Keratinocyte (primary cell): ENCODE measurements at places on chromosomes 2 and 18. TPM values are rescaled to one million over a fixed set of nuclear protein-coding genes. Genes with fewer than 3 reads are reported as not detected.

GRCh38 chr2:237090906-237091305, 5.2 kb downstream of the COPS8 start:
- DNase-seq: no peak

- DNase-seq: no peak
Measured at GRCh38 chr2:464562-465309, 176.8 kb upstream of the ALKAL2 start.

- no peak for DNase-seq
Measured at GRCh38 chr2:157662401-157662800, 33.7 kb upstream of the ACVR1C start.

AOX1 gene
- polyA plus RNA-seq: 8.3 to 13.1 TPM (median 12.2 TPM) in 3 replicates

GRCh38 chr2:127630864-127631540, 15.0 kb upstream of the GPR17 start:
- DNase-seq: no peak

ZNF396 gene
- 0.20 to 0.49 TPM (median 0.33 TPM) in 3 replicates for polyA plus RNA-seq

- peak; percentile 78 for DNase-seq
Measured at GRCh38 chr2:25301453-25302352, 40.0 kb downstream of the DNMT3A start.

SPDYA gene
- polyA plus RNA-seq: 0.15 to 0.37 TPM (median 0.22 TPM) in 3 replicates

DNA sequence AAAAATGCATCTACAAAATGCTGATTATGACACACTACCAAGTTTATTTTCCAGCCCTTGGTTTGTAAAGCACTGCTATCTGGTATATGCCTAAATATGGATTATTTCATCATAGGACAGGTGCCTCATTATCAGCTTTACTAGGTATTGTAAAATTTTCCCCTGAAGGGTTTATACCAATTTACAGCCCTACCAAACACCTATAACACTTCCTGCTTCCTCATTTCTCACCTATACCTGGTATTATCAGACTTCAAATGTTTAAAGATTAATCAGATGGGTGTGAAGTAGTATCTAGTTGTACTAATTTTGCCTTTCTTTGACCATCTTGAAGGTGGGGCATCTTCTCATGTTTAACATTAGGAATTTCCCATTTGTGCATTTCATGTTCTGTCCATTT, 26.8 kb downstream of the RMND5A start:
- DNase-seq: no peak

IL36RN gene
- 1.7 to 7.9 TPM (median 3.9 TPM) in 3 replicates for polyA plus RNA-seq

MEP1B gene
- 0.03 TPM in 1 of 3 replicates, not detected in the others for polyA plus RNA-seq

DNA sequence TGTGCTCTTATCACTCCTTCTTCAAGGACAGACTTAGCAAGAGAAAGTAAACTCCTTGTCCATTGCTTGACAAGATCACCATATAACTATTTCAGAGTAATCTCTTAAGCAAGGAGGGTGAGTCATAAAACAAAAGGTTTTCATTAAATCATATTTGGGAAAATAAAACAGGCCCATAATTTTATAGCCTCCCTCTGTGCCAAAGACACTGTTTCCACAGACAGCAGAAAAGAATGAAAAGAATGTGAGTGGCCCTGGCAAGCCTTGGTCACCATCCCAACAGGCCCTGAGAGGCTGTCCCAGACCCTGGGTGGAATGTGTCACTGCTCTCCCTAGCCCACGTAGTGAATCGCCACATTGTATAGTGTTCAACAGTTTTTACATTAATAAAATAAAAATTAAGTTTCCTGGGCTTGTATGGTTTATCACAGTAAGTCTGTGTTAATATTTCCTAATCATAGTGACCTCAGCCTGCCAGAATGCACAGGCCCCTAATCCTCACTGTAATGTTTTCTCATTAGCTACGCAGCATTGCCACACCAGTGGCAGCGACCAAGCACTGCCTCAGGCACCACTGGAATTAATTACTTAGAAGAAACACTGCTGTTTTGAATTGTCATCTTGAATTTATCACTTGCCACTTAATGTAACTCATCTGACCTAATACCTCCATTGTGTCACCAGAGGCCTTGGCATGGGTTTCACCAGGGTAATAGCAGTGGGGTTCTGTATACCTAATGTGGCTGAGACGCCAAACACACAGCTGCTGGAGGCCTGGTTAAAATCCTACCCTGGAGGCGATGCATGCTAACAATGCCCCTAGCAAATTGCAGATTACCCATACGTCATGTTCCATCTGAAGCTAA, 401.9 kb downstream of the LNPK start:
- no peak for DNase-seq

EMILIN2 gene
- 0.07 to 0.09 TPM (median 0.08 TPM) in 3 replicates for polyA plus RNA-seq

C1D gene
- 22.6 to 45.3 TPM (median 36.4 TPM) in 3 replicates for polyA plus RNA-seq

DNA sequence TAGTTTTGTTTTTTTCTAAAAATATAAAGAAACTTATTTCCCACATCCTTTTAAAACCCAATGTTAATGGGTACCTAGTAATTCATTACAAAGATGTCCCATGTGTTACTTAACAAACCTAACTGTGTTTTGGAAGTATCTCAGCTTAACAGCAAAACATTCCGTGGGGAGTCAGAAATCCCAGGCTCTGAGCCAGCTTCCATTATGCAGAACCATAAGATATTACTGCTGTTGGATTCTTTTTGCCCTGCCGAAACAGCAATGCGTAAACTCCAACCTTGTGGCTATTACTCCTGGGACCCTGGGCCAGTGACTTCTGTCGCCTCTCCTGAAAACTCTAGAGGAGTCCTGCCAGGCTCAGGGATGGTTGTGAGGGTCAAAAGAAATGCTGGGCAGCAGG, 174.1 kb downstream of the UXS1 start:
- DNase-seq: no peak

RAPGEF4 gene
- polyA plus RNA-seq: 0.76 to 1.6 TPM (median 1.2 TPM) in 3 replicates

GRCh38 chr2:187775196-187775595, 221.0 kb upstream of the TFPI start:
- DNase-seq: no peak

DNA sequence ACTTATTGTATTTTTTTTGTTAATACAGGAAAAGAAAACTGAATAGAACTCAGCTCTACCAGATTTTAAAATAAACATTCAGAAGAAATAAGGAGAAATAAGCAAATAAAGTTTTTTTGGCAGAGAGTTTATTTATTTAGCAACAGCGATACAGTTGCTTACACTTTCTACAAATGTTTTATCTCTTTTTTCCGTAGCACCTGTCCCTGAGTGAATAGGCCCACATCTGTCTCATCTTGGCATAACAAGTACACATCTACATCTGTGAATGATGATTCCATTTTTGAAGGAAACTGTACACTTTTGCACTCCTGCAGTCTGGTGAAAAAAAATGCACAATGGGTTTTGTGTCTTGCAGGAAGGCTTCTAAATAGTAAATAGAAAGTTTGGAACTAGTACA, 783.6 kb upstream of the ZEB2 start:
- DNase-seq: no peak

METTL21A gene
- 5.3 to 10.1 TPM (median 7.9 TPM) in 3 replicates for polyA plus RNA-seq

SFXN5 gene
- polyA plus RNA-seq: 5.1 to 9.9 TPM (median 6.3 TPM) in 3 replicates

GRCh38 chr2:7816233-7816632, 865.6 kb upstream of the ID2 start:
- DNase-seq: no peak

- no peak for DNase-seq
Measured at GRCh38 chr2:192675681-192676080, 480.9 kb upstream of the TMEFF2 start.

GRCh38 chr2:48235076-48235475, 294.9 kb upstream of the STON1 start:
- no peak for DNase-seq

SNED1 gene
- under 0.01 to 0.12 TPM (median 0.04 TPM) in 3 replicates for polyA plus RNA-seq

GRCh38 chr2:58739033-58739432, 497.9 kb upstream of the FANCL start:
- DNase-seq: no peak

DNA sequence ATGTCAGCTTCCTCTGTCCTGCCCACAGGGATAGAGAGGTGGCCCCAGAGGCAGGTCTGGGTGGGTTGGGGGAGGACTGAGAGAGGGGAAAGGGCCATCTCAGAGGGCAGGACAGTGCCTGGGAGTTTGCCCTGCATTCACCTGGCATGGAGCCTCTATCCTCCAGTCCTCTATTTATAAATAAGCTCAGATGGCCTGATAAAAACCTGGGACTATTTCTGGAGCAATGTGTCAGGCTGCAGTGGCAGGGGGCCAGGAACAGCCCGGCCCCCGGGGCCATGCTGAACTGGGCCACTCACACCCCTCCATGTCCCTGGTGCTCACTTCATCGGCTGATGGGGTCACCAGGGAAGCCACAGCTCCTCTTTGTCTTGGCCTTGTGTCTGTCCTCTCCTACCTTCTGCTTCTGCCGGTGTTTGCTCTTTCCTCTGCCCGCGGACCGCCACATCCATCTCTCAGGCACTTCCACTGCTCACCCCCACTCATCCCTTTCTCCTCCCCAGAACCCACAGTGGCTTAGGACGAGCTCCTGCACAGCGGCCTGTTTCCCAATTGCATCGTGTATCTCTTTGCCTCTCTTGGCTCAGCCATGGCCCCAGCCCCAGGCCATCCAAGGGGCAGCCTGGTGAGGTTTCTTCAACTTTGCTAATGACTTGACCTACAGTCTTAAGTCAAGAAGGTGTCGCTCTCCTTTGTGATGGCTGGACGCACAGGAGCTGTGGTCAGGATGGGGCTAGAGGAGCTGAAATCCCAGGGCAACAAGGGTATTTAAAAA, 38.8 kb downstream of the SCTR start:
- no peak for DNase-seq

DNA sequence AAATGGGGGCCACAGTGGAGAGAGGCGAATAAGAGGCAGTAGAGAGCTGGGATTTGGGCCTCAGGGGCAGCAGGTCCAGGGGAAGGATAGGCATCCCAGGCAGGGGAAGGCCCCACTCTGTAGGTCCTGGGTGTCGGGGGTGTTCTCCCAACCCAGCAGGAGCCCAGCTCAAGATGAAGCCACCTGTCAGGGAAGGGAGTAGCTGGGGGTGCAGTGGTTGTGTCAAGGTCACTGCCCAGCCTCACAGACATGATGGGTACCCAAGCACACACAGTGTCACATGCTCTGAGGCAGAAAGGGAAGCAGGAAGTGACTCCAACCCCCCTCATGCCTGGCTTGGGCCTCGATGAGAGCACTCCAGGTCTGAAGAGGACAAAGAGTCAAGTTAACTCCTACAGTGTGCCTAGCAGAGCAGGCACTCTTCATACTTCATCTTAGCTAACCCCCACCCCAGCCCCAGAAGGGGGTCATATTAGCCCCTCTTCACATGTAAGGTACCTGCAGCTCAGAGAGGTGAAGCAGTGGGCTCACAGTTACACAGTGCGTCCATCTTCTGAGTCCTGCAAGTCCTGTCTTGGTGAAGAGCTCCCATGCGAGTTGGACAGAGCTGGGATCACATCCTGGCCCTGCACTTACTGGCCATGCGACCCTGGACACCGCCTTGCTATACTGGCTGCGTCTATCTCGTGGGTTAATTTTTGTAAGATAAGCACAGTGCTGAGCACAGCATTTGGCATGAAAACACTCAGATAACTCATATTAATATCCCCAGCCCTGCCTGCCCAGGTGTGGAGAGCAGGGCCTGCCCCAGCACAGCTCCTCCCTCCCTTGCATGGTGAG, 72.6 kb upstream of the DAPL1 start:
- DNase-seq: no peak

PLEKHB2 gene
- polyA plus RNA-seq: 74.9 to 77.0 TPM (median 75.5 TPM) in 3 replicates

GRCh38 chr2:55705027-55705653, 11.5 kb upstream of the PNPT1 start:
- DNase-seq: no peak

- DNase-seq: no peak
Measured at GRCh38 chr2:112199188-112199587, 55.7 kb downstream of the ZC3H8 start.

GRCh38 chr2:105468582-105469042, 69.8 kb upstream of the FHL2 start:
- no peak for DNase-seq

DNA sequence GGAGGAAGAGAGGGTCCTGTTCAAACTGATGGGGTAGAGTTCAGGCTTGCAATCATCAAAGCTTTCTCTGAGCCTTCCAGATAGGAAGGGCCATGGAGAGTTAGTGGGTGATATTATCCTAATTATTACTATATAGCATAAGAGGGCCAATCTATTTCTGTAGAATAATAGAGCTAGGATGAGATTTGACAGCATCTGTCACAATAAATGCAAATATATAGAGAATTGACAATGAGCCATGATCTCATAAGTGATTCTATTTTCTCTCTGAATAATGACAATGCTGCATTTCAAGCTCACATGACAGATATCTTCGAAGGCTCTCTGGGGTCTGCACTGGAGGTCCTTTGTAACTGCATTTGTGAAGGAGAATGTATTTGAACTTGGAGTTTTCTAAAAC, 521.9 kb upstream of the CELF4 start:
- DNase-seq: no peak

DNA sequence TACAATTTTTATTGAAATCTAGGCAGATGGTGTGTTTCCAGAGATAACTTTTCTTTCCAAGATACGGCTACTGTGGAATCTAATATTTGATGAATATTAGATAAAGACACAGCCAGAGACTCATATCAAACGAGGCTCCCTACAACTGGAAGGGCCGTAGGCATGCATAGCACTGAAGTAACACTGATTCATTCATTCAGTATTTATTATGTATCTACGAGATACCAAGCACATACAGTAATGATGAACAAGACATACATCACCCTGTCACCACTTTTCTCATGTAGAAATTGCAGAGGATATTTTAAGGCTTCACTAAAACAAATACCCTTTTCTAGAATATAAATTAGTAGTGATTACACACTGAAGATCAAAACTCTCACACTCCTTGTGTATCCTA, 74.5 kb downstream of the KCTD18 start:
- no peak for DNase-seq

SLC5A7 gene
- not detected in 3 replicates for polyA plus RNA-seq

- no peak for DNase-seq
Measured at GRCh38 chr2:152710713-152711112, 6.5 kb downstream of the PRPF40A start.

DNA sequence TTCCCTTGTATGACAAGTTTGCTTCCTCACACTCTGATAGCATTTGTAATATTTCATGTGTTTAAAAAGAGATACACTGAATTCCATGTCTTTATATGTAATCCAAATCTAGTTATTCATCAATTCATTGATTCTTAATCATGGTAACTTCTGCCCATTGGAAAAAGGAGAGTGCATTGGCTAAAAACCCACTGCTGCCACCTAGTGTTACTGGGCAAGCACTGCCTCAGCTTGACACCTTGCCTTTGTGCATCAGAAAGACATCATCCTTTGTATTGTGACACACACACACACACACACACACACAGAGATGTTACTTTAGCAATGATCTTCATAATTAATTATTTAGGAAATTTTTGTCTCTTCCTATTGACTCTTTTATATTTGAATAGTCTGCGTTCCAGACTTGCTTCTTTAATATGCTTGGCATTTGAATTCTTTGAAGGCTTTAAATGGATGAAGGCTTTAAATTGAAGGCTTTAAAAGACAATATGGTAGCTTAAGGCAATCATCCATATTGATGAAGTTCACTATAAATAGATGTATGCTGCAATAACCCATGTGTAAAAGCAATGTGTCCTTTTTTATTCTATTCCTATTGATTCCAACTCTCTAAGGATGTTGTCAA, 414.2 kb upstream of the CHST9 start:
- no peak for DNase-seq

GRCh38 chr2:125680809-125681208, 975.1 kb upstream of the GYPC start:
- no peak for DNase-seq
